ENCODE measurements at places on chromosomes 2 and 18.
A peak's percentile ranks its signal among the peaks of the same experiment; 100 is the strongest.

DNA sequence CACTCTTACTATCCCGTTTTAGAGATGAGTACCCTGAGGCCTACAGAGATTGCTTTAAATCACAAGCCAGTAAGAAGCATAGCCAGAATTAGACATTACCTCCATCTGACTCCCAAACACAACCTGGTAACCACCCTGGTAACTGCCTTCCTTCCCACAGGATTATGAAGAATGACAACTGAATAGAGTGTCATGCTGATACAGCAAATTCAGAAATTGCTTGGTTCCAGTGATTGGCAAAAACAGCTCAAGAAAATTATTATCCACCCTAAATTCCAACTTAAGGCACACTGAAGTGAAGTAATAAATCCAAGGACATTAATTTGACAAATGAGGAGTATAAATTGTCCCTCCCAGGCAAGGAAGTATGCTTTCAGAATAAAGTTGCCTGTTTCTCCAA is 195.8 kb upstream of the RBMS1 start:
- H3K4me1 ChIP-seq = no peaks in the 10 kb centered on the region
- H3K36me3 ChIP-seq = no peaks in the 10 kb centered on the region
- H3K27ac ChIP-seq = no peak overlapping the region
- H3K27me3 ChIP-seq = no peaks in the 10 kb centered on the region
- DNase-seq = no peak
- H3K4me3 ChIP-seq = no peak overlapping the region

DNA sequence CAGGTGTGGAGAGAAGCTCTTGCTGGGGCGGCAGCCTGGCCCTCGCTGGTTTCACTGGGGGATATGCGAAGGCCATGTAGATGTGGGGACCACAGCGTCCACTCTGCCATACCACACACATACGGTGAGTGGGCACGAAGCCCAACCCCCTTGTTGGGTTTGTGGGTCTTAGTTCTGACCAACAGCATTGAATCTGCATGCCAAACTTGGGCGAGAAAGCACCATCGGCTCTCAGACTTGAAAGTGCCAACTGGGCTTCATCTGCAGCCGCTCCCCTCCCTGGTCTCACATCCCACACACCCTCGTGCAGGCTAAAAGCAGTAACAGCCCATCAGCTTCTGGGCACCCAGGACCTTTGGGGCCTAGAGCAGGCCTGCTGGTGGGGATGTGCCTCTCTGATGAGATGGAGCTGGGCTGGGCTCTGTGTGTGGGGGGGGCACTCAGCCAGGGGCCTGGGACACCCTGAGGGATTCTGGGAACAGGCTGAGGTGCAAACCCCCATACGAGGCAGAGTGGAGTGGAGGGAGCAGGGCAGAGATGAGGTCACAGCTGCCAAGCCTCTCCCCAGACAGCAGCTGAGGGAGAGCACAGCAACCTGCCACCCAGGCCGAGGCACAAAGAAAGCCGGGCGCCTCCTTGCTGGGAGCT is 264.4 kb downstream of the TWIST2 start:
- H3K4me1 ChIP-seq = peaks cover 4% of the 10 kb centered on the region
- H3K36me3 ChIP-seq = peaks cover 7% of the 10 kb centered on the region
- H3K27me3 ChIP-seq = no peaks in the 10 kb centered on the region
- DNase-seq = no peak
- H3K4me3 ChIP-seq = no peak overlapping the region

DNA sequence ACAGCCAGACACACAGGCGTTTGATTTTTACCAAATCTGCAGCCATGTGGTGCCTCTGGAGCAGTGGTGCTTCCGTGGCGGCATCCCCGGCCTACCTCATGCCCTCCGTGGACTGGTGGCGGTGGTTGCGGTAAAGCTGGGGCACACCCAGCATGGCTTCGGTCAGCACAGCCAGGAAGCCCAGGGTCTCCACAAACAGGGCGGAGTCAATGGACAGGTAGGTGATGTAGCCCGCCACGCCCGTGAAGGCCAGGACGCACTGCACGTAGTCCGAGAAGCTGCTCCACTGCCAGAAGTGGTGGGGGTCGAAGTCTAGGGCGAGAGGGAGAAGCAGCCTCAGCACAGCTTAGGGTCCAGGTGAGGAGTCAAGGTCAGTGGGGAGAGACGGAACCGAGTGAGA is 32.4 kb downstream of the SLC66A2 start:
- H3K27ac ChIP-seq = no peak overlapping the region
- peak; percentile 32 for DNase-seq
- H3K36me3 ChIP-seq = peaks cover 18% of the 10 kb centered on the region
- H3K27me3 ChIP-seq = no peaks in the 10 kb centered on the region

GRCh38 chr2:195864316-195864715 is 204.3 kb downstream of the DNAH7 start:
- H3K4me3 ChIP-seq = no peak overlapping the region
- no peak for DNase-seq
- H3K27me3 ChIP-seq = no peaks in the 10 kb centered on the region
- H3K27ac ChIP-seq = no peak overlapping the region
- H3K4me1 ChIP-seq = no peaks in the 10 kb centered on the region
